Right lobe of liver (tissue), 6 donors: ENCODE measurements at places on chromosomes 2 and 18. TPM values are rescaled to one million over a fixed set of nuclear protein-coding genes. Genes with fewer than 3 reads are reported as not detected.
A peak's percentile ranks its signal among the peaks of the same experiment; 100 is the strongest.

Gene LRP1B
- 0.09 TPM for total RNA-seq

GRCh38 chr2:25482341-25482740 is 140.6 kb upstream of the DNMT3A start:
- no peak for DNase-seq

Gene IL36A
- not detected for total RNA-seq

DNA sequence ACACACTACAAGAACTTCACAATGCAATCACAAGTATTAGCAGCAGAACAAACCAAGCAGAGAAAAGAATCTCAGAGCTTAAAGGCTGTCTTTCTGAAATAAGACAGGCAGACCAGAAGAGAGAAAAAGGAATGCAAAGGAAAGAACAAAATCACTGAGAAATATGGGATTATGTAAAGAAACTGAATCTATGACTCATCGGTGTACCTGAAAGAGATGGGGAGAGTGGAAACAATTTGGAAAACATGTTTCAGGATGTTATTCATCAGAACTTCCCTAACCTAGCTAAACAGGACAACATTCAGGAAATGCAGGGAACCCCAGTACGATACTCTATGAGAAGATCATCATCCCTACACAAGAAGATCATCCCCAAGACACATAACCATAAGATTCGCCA is 499.0 kb upstream of the CHAC2 start:
- no peak for DNase-seq

Gene CDK15
- not detected for total RNA-seq

GRCh38 chr2:114762986-114763385 is 320.5 kb downstream of the DPP10 start:
- DNase-seq, result no peak

Gene INPP4A
- 7.9 TPM for total RNA-seq

GRCh38 chr2:239566995-239567568 is 166.3 kb upstream of the HDAC4 start:
- peak; percentile 5 for DNase-seq

GRCh38 chr2:169623235-169623634 is 39.1 kb downstream of the PPIG start:
- no peak for DNase-seq

GRCh38 chr2:102041351-102041750 is 49.6 kb downstream of the IL1R2 start:
- DNase-seq, result no peak

Gene LTBP1
- total RNA-seq, result 14.2 TPM

- no peak for DNase-seq
These were observed 87.7 kb upstream of the LPIN2 start for GRCh38 chr18:3100498-3101132.

DNA sequence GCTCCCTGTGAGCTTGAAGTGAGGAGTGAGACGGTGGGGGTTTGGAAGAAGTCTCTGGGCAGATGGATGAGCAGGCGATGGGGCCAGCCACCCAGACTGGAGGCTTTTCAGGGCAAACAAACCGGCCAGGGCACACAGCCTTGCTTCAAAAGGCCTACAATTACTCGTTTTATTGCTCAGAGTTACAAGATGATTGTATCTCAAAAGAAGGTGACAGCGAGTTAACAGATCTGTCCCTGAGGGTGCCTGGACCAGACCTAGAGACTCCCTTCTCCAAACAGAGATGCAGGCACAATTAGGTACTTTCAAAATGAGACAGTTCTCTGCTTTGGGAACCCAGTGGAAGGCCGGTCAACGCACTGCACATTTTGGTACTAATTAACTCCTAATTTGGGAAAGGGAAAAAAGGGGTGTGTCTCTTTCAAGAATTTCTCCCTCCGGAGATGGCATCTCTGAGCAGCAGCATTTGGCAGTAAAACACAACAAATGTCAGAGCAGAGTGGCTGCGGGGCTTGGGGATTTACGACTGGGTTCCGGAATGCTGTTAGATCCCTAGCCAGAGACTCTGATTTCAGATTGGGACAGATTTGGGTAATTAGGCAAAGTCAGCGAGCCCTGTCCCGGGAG is 226.7 kb downstream of the TTC32 start:
- no peak for DNase-seq

- DNase-seq, result no peak
These were observed 9.2 kb downstream of the SLC66A2 start for GRCh38 chr18:79942211-79942610.

- DNase-seq, result no peak
These were observed 188.1 kb downstream of the FMNL2 start for GRCh38 chr2:152523091-152523490.

Gene TCF4
- 8.6 TPM for total RNA-seq

Gene SLC4A5
- 0.12 TPM for total RNA-seq

Gene RGPD4
- not detected for total RNA-seq

GRCh38 chr2:176565641-176566323 is 296.5 kb downstream of the MTX2 start:
- DNase-seq, result no peak

GRCh38 chr2:226307487-226308322 is 491.9 kb downstream of the IRS1 start:
- DNase-seq, result no peak

GRCh38 chr18:46431522-46432171 is 225.4 kb downstream of the LOXHD1 start:
- DNase-seq, result no peak

Gene GALNT5
- total RNA-seq, result not detected

GRCh38 chr2:191063584-191063983 is 49.6 kb upstream of the STAT1 start:
- DNase-seq, result no peak

Gene SNTG2
- total RNA-seq, result not detected

DNA sequence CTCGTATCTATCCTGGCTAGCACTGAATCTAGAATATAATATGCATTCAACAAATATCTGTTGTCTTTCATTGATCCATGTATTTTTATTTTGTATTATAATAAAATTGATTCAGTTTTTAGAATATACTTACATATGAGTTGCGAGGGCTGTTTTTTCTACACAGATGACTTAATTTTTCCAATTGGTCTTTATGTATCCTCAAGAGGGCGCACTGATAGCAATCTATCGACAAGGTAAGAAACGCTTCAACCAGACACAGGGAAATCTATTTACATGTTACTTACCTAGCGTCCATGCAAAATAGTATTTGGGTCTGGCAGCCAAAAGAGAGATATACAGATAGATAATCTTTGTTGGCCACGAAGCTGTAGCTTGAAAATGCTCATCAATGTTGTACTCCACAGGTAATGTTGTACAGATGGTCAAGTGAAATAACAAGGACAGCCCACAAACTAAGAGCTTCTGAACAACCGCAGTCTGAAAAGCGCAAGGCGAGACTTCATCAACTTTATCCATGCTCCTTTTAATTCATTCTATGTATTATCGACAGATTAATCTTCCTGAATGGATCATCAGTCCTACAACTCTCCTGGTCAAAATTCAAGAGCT is 35.5 kb upstream of the KIDINS220 start:
- no peak for DNase-seq

Gene M1AP
- total RNA-seq, result not detected

DNA sequence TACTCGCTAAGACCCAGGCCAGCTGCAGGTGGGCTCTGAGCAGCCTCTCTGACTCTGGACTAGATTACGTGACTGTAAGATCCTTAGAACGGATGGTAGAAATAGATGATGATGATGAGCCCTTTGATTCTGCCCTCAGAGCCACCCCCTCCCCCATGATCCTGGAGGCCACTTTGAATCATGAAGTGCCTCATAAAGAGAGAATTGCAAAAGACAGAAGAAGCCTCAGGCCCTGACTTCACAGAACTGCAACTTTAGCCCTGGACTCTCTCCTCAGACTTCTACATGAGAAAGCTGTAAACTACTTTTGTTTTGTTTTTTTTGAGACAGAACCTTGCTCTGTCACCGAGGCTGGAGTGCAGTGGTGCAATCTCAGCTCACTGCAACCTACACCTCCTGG is 15.4 kb upstream of the TET3 start:
- no peak for DNase-seq

- no peak for DNase-seq
These were observed 1.2 kb downstream of the GYPC start for GRCh38 chr2:126657148-126657635.

Gene ANKRD53
- 0.42 TPM for total RNA-seq

- DNase-seq, result no peak
These were observed 796.6 kb downstream of the ERBB4 start for GRCh38 chr2:211741966-211742365.

DNA sequence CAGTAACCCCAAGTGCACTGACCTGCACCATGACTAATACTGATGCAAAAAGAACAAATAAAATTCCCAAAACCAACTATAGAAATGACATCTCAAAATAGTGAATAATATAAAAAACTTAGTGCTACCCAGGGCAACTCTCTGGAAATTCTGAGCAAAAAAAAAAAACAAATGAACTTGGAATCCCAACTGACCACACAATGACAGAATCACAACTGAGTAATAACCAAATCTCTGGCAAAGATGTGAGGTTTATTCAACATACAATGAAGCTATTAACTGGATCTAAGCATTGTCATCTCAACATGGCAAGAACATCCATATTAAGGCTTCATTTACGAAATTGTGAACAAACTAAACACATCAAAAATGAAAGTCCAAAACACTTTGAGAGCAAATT is 22.7 kb downstream of the EXOC6B start:
- DNase-seq, result no peak

Gene PCARE
- not detected for total RNA-seq

DNA sequence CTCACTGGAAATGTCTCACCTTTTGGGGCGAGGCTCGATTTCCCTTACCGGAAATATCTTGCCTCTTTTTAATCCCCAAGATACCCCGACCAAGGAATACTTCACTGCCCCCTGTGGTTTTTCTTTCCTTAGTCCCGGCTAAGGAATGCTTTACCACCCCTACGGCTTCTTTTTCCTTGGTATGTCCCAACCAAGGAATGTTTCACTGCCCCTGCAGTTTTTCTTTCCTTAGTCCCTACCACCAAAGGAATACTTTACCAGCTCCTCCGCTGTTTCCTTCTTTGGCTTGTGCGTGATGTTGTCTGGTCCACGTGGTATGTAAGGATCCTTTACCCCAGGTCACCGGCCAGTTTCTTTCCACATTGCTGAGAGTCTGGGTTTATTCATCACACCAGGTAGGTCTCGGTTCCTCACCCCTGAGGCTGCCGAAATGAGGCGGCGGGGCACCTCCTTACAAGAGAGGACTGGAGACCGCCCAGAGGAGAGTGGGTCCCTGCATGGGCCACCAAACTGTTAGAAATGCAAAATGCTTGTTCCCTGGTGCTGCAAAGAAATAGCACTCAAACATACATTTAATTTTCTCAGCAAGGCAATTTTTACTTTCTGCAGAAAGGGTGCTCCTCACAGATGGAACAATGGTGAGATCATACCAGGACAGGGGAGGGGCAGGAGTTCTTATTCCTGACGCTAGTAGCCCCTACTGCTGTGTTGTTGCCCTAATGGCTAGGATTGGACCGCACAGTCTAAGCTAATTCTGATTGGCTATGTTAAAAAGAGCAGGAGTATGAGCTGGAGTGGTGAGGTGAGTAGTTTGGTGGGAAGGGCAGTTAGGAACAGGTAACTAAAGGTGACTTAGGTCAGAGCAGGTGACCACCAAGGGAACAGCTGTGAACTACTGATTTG is 33.4 kb upstream of the CLASP1 start:
- no peak for DNase-seq

Gene TBR1
- not detected for total RNA-seq

GRCh38 chr2:178871536-178871935 is 64.3 kb upstream of the TTN start:
- DNase-seq, result no peak

Gene KCNIP3
- 1.0 TPM for total RNA-seq

Gene C2orf81
- total RNA-seq, result 0.20 TPM

DNA sequence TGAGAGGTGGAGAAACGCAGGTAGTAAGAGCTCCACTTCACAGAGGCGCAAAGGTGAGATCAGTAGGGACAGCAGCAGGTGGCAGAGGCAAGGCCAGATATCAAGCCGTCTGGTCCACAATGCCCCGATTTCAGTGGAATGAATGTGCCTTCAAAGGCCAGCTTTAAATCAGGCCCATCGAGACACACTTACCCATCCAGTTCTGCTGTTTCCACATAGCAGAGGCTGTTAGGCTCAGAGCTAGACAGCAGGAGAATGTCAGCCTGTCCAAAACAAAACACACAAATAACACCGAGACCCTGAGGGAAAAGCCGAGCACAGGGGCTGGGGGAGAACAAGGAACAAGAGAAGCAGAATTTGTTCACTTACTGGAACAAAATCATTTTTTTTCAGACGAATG is 75.8 kb upstream of the NARS1 start:
- no peak for DNase-seq

Gene MEP1B
- total RNA-seq, result not detected

GRCh38 chr2:152499331-152499816 is 164.4 kb downstream of the FMNL2 start:
- DNase-seq, result no peak

Gene TRABD2A
- total RNA-seq, result 0.43 TPM

Gene ONECUT2
- 8.4 TPM for total RNA-seq

DNA sequence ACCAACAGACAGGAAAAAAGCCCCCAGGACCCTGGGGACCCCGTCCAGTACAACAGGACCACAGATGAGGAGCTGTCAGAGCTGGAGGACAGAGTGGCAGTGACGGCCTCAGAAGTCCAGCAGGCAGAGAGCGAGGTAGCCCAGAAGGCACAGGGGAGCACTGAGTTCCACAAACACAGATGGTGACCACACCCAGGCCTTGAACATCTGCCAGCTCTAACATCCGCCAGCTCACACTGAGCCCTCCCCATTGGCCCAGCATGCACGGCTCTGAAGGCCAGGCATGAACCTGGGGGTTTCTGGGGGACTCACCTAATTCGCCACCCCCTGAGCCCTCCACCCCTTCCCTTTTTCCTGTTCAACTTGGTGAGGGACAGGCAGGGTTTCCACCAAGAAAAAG is 25.6 kb upstream of the PRLH start:
- DNase-seq, result peak; percentile 84

GRCh38 chr2:161373942-161374341 is 42.2 kb upstream of the TBR1 start:
- DNase-seq, result no peak

GRCh38 chr2:233129351-233129978 is 69.3 kb downstream of the INPP5D start:
- DNase-seq, result no peak
